ENCODE measurements at places on chromosomes 13 and 19. TPM values are rescaled to one million over a fixed set of nuclear protein-coding genes. Genes with fewer than 3 reads are reported as not detected.

GPR12 gene
- polyA plus RNA-seq, result not detected

FBN3 gene
- not detected for polyA plus RNA-seq

ZNF835 gene
- 0.75 TPM for polyA plus RNA-seq

ZNF628 gene
- 1.3 TPM for polyA plus RNA-seq

PDX1 gene
- 5.3 TPM for polyA plus RNA-seq

CYP2S1 gene
- polyA plus RNA-seq, result not detected

DNA sequence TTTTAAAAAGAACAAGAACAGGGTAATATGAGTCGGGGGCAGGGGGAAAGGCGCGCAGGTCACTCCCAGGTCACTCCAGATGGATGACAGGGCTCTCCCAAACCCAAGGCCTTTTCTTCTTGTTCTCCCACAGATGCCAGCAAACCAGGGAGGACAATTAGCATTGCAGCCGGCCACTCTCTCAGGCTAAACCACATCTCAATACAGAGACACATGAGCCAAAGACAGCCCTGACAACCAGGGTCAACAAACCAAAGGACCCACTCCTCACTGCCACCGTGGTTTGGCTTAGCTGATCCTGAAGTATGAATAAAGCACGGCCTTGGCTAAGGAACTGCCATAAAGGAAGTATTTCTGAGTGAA is 47.3 kb downstream of the LATS2 start:
- DNase-seq, result no peak

- DNase-seq, result no peak
These were observed 286.5 kb downstream of the MTUS2 start for GRCh38 chr13:29106651-29107050.

DNA sequence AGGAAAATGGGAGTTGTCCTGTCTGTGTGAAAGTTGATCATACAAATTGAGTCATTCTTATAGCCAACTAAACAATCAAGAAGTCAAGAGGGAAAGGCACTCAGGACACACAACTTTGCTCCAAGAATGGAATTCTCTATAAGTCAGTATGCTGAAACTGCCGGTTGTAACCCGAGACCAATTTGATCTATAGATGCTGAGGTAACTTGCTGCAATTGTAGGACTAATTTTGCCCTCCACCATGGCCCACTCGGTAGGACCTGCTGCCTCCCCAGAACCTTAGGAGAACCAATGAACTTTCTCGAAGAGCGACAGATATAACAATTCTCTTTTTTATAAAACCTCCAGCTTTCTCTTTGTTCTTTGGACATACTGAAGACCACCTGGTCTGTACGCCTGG is 157.0 kb downstream of the RNF17 start:
- DNase-seq, result no peak

DNA sequence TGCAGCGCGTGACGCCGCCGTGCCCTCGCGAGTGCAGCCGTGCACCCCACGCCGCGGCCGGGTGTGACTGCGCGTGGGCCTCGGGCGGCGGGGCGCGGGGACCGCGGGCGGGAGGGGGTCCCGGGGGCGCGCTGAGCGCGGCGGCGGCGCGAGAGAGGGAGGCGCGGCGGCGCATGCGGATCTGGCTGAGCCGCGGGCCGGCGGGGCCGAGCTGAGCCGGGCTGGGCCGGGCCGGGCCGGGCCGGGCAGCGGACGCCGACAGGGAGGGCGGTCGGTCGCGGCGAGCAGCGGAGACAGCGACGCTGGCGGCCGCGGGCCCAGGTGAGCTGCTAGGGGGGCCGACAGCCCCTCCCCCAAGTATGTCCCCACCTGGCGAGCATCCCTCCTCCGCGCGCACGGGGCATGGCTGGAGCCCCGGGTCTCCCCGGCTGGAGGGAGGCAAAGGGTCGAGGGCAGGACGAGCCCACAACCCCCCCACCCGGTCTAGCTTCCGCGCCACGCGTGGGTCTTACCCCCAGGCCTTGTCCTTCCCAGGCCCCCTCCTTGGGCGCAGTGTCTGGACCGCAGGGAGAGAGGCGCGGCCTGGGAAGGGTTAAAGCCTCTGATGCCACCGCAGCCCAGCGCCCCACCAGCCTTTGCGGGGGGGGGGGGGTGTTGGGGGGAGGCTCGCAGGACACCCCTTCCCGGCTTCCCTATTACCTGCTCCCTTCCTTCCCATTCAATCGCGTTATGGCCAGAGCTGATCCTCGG is at the start of gene SPTBN4:
SPTBN4 (plus strand) TSS at position 17 of the 750 bp plus-strand sequence. CDS start 5,621 bp downstream, outside the sequence.
- DNase-seq, result no peak

GRCh38 chr13:93789058-93789457 is 562.5 kb downstream of the GPC6 start:
- no peak for DNase-seq

GRCh38 chr13:77002590-77003190 is 10.8 kb downstream of the CLN5 start:
- no peak for DNase-seq

DNA sequence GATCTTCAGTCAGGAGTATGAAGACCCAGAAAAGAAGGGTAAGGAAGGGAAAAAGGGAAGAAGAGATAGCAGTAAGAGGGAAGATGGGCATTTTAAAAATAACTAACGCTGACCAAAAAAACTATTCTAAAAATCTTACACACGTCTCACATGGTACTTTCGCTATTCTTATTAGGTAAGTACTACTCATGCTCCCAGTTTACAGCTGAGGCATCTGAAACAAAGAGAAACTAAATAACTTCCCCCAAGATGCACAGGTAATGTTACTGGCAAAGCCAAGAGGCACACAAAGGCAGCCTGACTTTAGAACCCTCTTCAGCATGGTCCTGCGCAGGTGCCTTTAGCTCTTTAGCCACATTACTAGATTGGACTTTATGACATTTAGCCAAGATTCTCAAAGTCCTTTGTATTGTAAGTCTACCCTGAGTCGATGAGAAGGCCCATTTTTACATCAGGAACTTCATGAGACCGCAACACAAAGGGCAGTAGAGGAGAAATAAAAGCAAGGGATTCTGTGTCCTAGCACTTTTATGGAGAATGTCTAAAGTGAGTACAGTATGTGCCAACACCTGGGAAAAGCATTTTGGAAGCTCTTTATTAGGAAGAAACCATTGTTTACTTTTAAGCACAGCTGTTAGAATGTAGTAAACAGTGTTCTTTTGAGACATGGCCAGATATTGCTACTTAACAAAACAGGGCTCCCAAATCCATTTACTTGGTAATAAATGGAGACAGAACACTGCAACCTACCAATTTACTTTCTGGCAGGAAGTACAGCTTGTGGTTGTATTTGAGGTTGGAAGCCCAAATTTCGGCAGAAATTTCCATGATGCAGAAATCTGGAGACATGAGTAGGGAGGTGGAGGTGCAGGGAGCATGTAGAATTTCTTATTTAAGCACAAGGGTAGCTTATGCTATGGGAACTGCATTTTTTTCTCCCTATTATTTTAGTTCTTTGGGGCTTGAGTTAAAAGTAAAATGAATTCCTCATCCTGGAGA is 250.7 kb downstream of the KCTD12 start:
- no peak for DNase-seq

GRCh38 chr19:42250183-42250665 is 4.7 kb downstream of the ERF start:
- DNase-seq, result peak; percentile 87

- no peak for DNase-seq
These were observed 222.4 kb upstream of the IRS2 start for GRCh38 chr13:110008816-110009215.

DNA sequence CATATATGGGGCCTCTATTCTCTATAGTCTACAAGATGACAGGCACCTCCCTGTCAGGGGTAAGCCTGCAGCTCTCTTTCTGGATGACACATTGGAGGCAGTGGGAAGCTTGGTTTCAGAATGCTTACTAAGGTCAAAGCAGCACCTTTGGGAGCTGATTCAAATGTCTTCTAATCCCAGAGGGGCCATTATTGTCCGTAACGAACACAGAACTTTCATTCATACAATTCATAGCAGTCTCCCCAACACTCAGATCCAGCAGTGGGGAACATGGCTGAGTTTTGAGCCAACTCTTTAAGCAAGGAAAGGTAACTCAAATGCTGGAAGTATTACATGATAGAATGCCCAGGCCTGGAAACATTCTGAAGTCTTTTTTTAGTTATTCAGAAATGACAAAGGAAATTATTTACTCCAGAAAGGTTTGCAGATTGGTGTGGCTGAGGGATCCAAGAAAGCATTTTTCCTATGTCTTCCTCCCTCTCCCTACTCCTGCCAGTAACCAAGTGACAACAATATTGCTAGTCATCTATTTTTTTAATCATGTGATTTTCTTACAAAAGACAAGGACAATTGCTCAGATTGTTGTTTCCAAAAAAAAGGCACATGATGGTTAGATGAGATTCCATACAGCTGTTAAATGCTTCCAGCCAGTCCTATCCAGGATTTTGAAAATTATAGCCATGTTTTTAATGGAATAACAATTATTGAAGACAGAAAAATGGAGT is 118.7 kb downstream of the FOXO1 start:
- no peak for DNase-seq

- peak; percentile 87 for DNase-seq
These were observed 662 bp downstream of the CBARP start for GRCh38 chr19:1237027-1237659.

DNA sequence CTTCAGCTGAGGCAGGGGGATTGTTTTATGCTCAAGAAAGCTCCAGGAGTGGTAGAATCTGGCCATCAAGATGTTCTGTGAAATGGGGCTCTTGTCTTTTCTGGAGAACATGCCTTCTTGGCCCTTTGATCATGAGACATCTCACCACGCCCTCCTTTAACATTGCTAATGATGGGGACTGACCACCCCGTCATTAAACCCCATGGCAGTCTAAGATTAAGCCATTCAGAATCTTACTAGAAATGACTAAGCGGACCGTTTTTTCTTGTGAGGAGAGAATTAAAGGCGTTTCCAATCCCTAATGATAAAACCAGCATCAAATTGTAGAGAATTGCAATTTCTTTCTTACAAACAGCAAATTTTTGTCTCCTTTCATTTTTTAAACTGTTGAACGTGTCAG is 89.4 kb downstream of the COL4A2 start:
- no peak for DNase-seq

Data from aorta (tissue), 5 donors.